ENCODE measurements at places on chromosomes 5 and 9.

- no peak for DNase-seq
Measured at GRCh38 chr9:126049088-126049487, 277.5 kb upstream of the MVB12B start.

DNA sequence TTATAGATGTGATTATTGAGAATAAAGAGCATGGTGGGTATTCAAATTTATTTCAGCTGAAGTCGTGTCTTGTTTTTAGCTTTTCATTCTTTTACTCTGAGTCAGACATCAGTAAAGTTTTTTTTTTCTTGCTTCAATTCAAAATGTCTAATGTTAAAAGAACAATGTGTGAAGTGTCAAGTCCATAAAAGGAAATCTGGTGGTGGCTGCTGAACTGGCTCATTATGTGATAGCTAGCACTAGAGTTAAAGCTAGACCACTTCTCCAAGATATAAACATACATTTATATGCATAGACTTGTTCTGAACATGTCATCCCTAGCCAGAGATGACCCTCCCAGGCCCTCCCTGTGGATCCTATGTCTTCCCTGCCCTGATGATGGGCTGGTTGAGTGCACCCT lies 338.3 kb downstream of the RAB3C start:
- DNase-seq = no peak

- DNase-seq = no peak
Measured at GRCh38 chr5:145945620-145946111, 9.3 kb downstream of the SH3RF2 start.

GRCh38 chr5:90562341-90562740 lies 3.7 kb downstream of the ADGRV1 start:
- DNase-seq = no peak

- DNase-seq = no peak
Measured at GRCh38 chr9:132744881-132745755, 74.9 kb downstream of the GTF3C4 start.

DNA sequence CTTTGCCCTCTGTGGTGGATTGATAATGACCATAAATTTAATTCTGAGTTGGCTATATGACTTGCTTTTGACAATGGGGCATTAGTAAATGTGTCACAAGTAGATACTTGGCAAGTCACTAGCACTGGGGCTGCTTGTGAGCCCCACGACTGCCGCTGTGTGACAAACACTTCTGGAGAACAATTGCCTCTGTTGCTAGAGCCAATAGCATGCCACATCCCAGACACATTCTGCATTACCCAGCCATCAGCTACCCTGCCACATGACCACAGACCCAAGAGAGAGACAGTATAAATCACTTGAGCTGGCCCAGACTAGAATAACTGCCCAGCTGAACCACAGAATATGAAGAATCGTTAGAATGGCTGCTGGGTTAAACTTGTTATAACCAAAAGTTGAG lies 753.2 kb upstream of the DMAC1 start:
- no peak for DNase-seq

- no peak for DNase-seq
Measured at GRCh38 chr5:90248640-90249039, 160.9 kb downstream of the CETN3 start.

- DNase-seq = no peak
Measured at GRCh38 chr5:15255576-15255975, 244.4 kb upstream of the FBXL7 start.

GRCh38 chr5:56513141-56513540 lies 280.0 kb upstream of the ANKRD55 start:
- DNase-seq = no peak

DNA sequence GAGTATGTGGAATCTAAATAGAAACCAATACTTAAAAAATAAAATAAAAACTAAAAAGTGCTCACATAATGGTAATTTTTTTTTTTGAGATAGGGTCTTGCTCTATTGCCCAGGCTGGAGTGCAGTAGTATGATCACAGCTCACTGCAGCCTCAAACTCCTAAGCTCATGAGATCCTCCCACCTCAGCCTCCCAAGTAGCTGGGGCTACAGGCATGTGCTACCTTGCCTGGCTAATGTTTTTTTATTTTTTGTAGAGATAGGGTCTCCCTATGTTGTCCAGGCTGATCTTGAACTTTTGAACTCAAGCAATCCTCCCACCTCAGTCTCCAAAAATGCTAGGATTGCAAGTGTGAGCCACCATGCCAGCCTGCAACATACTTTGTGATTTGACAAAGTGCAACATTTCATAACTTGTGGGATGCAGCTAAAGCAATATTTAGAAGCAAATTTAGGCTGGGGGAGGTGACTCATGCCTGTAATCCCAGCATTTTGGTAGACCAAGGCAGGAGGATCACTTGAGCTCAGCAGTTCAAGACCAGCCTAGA lies 18.4 kb downstream of the AP3B1 start:
- DNase-seq = no peak

All from stimulated activated CD8-positive, alpha-beta memory T cell treated with anti-CD3 and anti-CD28 coated beads, Interleukin-7, amount 100 ng/mL, for 1 hour (primary cell).